ENCODE measurements at places on chromosomes 3 and 15. TPM values are rescaled to one million over a fixed set of nuclear protein-coding genes. Genes with fewer than 3 reads are reported as not detected.

GRCh38 chr15:67510597-67511190 is 10.2 kb upstream of the C15orf61 start:
- no peak for DNase-seq

Gene GNAT1
- not detected for total RNA-seq

GRCh38 chr3:64667138-64667537 is 20.7 kb downstream of the ADAMTS9 start:
- DNase-seq: no peak

Gene GOLGA6D
- not detected for total RNA-seq

DNA sequence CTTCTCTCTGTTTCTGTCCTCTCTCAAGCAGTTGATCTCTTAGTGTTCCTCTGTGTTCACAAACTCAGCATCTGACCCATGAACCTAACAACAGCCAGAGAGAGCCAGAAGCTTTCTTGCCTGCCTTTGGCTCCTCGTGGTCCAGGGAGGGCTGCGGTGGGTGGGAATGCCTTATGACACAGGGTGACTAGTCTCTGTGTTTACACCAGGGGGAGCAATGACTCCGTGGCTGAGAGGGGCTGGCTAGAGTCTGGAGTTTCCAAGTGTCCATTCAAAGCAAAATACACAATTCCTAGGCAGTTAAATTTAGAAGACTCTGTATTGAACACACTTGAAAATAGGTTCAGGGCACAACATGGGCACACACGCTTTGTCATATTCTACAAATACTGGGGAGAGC is 370.0 kb upstream of the FRG2C start:
- no peak for DNase-seq

Gene DZIP1L
- total RNA-seq: 15.5 TPM

Gene TRIP4
- 20.7 TPM for total RNA-seq

GRCh38 chr3:134829721-134830120 is 34.7 kb downstream of the EPHB1 start:
- DNase-seq: no peak

Gene GP5
- total RNA-seq: 0.05 TPM

DNA sequence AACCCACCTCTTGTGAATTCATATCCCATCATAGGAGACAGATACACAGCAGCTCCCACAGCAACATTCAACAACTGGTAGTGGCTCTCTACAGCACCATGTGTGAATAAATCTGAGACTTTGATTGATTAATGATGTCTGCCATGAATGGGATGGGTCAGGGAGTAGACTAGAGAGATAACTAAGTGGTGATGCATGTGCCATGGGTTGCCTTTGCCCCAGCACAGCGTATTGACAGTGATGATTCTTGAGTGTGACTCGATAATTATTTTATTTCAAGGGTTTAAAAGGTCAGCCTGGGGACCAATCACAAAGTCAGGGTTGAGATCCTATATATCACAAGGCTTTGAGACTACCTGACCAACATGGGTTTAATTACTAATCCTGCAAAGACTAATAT is 295.9 kb downstream of the PTPRG start:
- DNase-seq: no peak

DNA sequence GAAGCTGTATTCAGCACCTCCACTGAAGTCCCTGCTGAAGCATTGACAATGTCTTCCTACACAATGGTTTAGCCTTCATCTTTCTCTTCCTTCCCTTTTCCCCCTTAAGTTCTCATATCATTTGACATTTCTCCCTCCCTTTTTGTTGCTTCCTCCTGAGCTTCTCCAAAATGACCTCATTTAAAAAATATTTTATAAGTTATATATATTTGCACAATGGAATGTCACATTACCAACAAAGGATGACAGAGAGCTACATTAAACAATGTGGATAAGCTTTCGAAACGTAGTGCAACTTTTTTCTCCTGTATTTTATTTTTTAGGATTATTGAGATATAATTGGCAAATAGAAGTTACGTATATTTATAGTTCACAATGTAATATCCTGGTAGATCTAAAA is 13.2 kb upstream of the DLG1 start:
- DNase-seq: no peak

Gene CPLX3
- total RNA-seq: not detected

Gene USP50
- total RNA-seq: 1.1 TPM

DNA sequence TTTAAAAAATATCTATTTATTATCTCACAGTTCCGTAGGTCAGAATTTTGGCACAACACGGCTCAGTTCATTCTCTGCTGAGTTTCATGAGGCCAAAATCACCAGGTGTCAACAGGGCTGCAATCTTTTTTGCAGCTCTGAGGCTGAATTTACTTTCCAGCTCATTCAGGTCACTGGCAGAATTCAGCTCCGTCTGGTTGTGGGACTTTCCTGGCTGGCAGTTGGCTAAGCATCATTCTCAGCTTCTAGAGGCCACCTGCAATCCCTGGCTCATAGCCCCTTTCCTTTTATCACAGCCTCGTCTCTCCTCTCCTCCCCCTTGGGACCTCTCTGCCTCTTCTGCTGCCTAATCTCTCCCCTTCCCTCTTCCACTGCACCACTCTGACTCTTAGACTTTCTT is 174.0 kb upstream of the WNT5A start:
- DNase-seq: no peak

DNA sequence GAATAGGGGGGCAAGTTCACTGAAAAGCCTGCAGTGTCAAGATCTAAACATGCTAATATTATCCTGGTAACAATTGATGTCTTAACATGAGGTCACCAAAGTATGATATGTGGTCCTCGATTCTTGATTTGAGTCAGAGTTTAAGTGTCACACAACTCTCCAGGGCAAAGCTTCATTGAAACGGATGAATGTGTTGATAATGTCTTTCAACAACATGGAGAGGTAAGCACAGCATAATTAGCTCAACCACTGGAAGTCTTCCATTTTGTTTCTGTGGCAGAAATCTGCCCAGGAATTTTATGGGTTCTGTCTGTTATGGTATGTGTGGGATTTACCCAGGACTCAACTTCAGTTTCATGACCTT is 591.5 kb downstream of the ZNF385D start:
- no peak for DNase-seq

- no peak for DNase-seq
These were observed 25.0 kb downstream of the ADAM10 start for GRCh38 chr15:58724466-58724865.

Gene PIGBOS1
- 8.7 TPM for total RNA-seq

GRCh38 chr3:173510565-173510964 is 113.0 kb downstream of the NLGN1 start:
- DNase-seq: no peak

- no peak for DNase-seq
These were observed 1.7 kb upstream of the FBXW12 start for GRCh38 chr3:48370333-48370713.

- peak; percentile 46 for DNase-seq
These were observed 88.1 kb downstream of the ADAMTS17 start for GRCh38 chr15:100253640-100254039.

Gene CCR3
- not detected for total RNA-seq

Gene COMMD4
- total RNA-seq: 29.0 TPM

- DNase-seq: no peak
These were observed 6.7 kb upstream of the FETUB start for GRCh38 chr3:186633481-186633880.

Gene GREM1
- 283 TPM for total RNA-seq

Gene RARRES1
- total RNA-seq: 424 TPM

Gene RAB11A
- total RNA-seq: 176 TPM

Gene RTP1
- not detected for total RNA-seq

GRCh38 chr3:11768604-11769003 is 78.1 kb downstream of the TAMM41 start:
- no peak for DNase-seq

DNA sequence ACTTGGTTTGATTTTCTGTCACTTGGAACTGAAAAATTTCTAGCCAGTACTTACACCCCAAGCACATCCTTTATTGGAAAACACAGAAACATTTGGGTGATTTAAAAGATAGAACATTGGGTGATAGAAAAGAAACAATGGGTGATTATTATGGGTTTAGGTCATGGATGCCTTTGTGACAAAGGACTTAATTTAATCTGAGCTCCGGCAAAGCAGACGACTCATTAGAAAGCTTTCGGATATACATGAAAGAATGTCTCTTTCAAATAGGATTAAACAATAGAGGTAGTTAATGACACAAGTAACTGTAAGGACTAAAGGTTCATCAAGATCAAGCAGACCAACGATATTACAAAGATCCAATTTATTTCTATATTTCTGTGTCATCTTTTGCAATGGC is 37.3 kb upstream of the CNTN4 start:
- no peak for DNase-seq

Gene AADACL2
- total RNA-seq: 1.2 TPM

Gene ANKUB1
- total RNA-seq: not detected

DNA sequence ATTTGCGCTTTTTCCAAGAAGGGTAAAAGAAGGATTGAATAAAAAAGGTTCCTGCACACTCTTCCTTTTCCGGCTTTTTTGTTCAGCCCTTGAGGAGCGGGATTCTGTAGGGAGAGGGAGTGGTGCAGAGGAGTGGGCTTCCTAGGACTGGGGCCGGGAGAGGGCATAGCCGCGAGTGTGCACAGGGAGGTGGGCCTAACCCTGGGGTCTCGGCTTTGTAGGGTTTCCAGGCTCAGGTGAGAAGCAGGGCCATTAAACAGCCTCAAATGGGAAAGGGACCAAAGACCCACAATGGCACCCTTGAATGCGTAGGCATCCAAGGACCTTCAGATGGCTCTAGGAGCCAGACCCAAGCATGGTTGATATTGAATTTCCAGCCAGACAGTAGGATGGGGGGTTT is 35.4 kb upstream of the RAB6B start:
- no peak for DNase-seq

DNA sequence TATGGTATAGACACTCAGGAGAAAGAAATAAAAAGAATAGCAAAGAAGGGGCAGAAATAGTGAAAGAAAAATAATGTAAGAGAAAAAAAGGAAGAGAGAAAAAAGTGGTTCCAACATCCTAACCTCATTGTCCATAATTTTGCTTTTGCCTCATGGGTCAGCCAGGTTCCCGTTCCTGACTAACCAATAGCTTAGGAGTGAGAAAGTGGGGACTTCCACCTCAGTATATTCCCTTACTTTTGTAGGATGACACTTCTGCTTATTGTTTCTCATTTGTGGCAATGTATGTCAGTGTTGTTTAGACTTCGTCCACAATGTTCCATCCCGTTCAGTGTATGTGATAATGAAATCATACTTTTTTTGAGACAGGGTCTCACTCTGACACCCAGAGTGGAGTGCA is 9.3 kb upstream of the SLC12A8 start:
- no peak for DNase-seq

DNA sequence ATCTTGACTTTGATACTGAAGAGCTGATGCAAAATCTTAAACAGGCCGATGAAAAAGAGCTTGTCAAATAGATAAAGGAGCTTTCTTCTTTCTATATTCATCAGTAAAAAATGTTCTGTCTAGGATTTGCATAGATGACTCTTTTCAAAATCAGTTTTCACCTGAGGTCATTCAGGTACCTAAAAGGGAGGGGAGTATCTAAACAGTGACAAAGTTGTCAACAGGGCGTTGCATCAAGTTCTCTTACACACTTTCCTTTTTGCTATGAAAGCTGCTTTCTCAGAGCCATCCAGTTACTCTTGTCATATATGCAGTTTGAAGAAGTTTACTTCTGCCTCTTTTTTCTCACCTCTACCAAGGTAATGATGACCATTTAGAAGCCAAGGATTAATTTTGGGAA is 60.0 kb downstream of the AKAP13 start:
- DNase-seq: no peak

DNA sequence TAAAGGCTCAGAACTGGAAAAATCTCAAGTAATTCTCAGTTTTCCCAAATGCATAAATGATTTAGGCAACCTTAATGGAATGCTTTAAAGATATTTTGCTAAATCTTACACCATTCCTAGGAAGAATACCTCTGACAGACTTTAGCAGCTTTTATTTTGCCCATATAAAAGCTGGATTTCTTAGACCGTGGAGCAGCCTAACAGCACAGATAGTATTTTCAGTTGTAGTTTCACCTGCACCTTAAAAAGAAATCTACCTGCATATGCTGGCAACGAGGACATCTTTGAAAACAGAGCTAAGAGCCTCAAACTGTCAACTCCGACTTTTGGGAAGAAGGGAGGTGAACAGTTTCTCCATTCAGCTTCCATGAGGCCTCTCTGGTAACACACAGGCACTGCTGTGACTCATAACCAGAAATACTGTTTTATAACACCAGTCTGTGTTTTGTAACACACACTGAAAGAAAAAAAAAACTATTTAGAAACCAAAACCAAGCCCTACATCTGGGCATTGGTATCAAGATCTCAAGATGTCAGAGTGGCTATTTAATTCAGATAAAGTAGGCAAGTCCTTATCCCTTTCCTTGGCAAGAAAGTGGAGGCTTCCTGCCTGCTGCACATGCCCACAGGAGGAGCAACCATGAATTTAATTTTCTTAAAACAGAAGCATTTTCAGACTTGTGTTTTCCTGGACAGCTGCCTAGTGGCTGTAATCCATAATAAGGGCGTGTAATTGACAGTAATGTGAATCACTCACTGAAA is 181.5 kb upstream of the ICE2 start:
- no peak for DNase-seq

Gene DLEC1
- 0.51 TPM for total RNA-seq

DNA sequence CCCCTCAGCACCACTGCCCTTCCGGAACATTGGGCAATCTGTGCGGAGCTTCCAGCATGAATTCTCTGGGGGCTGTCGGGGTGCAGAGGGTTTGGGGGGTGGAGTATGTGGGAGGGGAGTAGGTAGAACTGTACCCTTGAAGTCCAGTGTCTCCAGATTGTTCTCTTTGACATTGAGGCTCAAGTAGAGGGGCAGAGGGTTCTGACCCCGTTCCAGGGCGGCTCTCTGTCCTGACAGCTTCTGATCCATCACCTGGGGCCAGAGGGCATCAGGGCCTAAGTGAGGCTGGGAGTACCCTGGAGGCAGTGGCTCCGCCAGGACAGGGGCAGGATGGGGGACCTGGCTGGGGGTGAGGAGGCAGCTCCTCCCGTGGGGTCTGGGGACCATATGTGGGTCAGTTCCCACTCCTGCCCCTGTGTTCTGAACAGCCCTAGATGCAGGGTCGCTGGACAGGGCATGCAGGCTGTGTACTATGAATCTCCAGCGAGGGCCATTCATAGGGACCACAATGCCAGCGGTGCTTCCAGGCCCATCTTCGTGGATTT is 22.1 kb downstream of the PLA2G4D start:
- peak; percentile 70 for DNase-seq

GRCh38 chr3:129783470-129783869 is 110.0 kb downstream of the TMCC1 start:
- DNase-seq: no peak

GRCh38 chr3:65402597-65402996 is 636.1 kb downstream of the MAGI1 start:
- no peak for DNase-seq

Gene C3orf20
- 0.10 TPM for total RNA-seq

DNA sequence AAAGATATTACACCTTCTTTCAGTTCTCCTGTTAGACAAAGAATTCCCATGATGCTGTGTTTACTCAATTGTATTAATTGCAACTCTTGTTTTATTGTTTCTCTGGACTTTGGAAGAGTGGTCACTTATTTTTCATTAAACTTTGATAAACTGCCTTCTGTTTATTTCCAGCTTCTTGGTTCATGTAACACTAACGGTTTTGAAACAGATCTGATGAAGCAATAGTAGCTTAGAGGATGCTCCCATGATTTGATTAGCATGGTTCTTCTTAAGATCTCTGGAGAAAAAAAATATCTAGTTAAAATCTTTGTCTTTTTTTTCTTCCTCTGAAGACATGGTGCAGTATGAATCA is 90.1 kb downstream of the FNDC3B start:
- DNase-seq: no peak

Gene TNFSF10
- total RNA-seq: 18.7 TPM
